Muscle of arm (tissue), 14 donors: ENCODE measurements at places on chromosomes 1 and 21.

GRCh38 chr21:16777041-16777720, 735.7 kb upstream of the CXADR start:
- peak; percentile 42 for DNase-seq

DNA sequence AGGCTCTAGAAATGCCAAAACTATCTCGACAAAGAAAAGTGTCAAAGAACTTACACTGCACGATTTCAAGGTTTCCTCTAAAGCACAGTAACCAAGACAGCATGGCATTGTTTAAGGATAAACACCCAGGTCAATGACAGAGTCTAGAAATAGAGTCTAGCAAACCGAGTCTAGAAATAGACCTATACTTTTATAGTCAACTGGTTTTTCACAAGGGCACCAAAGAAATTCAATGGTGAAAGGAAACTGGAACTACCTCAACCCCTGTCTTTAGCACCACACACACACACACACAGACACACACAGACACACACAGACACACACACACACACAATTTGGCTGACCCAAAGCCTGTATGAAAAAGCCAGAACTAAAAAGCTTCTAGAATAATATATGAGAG, 67.1 kb upstream of the PGBD5 start:
- DNase-seq = no peak

GRCh38 chr1:226983247-226983991, 43.3 kb downstream of the COQ8A start:
- DNase-seq = no peak

- DNase-seq = no peak
These were observed 104.3 kb upstream of the ADAR start for GRCh38 chr1:154712166-154712810.

DNA sequence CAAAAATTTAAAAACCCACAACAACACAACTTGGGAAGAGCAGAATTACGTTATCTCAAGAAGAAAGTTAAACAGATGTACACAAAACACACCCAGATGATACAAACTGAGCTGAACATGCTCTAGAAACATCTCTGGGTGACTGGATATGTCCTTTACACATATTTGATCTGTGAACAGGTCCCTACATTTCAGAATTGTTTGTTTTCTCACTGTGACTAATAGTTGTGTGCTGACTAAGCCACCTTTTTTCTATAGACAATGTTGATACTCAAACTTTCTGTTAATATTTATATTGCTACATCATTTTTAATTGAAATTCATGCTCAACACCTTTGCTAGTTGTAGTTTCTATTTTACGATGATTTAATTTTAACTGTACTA, 1.0 kb upstream of the F11R start:
- DNase-seq = no peak

DNA sequence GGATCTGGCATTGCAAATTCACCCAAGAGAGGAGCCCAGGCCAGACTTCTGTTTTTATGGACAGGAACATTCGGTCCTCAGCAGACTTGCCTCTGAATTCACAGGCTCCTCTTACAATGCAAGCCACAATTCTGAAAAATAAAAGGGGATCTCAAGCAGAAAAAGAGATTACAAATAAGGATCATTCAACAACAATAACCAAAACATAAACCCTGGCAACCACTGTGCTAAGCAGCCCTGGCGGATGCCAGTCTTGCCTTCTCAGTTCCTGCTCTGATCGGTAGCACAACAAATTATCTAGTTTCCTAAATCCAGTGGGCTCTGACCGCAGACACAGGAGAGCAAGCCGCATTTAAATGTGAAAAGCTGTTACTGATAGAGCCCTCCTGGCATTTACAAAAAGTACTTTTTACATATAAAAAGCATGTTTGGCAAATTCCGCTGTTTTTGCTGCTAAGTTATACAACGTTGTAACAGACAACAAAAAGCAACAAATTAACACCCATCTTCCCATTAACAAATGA, 123.4 kb upstream of the FOXD3 start:
- DNase-seq = no peak

GRCh38 chr1:36464605-36465393, 615 bp upstream of the MRPS15 start:
- no peak for DNase-seq

GRCh38 chr1:26493267-26493666, 21.0 kb downstream of the HMGN2 start:
- DNase-seq = no peak

- no peak for DNase-seq
These were observed 58.5 kb downstream of the MAP10 start for GRCh38 chr1:232863544-232864275.

DNA sequence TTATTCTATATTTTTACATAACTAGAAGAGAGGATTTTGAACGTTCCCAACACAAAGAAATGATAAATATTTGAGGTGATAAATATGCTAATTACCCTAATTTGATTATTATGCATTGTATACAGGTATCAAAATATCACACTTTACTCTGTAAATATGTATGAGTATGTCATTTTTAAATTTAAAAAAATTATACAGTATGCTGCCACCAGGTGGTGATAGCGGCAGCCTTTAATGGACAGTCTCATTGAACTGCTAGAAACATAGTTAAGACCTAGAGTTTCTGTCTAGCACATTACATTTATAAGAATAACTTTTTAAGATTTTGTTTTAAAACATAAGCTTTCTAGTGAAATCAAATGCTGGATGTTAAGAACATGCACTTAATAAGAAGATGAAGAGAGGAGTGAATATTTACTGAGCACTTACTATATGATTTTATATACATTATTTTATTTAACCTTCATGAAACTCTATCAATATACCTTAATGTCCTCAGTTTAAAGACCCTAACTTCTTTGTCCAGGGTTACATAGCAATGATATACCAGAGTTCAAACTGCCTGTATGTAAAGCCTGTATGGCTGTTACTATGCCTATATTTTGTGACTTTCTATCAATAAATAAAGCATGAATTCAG, 207.1 kb downstream of the NUF2 start:
- DNase-seq = no peak

GRCh38 chr1:175665616-175666015, 77.8 kb downstream of the TNR start:
- DNase-seq = no peak

- no peak for DNase-seq
These were observed 9.7 kb upstream of the FRRS1 start for GRCh38 chr1:99776120-99776519.

GRCh38 chr1:89668961-89669360, 36.0 kb downstream of the LRRC8C start:
- DNase-seq = no peak

GRCh38 chr1:235997049-235997448, 67.8 kb downstream of the NID1 start:
- no peak for DNase-seq

- no peak for DNase-seq
These were observed 6.5 kb downstream of the LRP8 start for GRCh38 chr1:53321366-53321765.

DNA sequence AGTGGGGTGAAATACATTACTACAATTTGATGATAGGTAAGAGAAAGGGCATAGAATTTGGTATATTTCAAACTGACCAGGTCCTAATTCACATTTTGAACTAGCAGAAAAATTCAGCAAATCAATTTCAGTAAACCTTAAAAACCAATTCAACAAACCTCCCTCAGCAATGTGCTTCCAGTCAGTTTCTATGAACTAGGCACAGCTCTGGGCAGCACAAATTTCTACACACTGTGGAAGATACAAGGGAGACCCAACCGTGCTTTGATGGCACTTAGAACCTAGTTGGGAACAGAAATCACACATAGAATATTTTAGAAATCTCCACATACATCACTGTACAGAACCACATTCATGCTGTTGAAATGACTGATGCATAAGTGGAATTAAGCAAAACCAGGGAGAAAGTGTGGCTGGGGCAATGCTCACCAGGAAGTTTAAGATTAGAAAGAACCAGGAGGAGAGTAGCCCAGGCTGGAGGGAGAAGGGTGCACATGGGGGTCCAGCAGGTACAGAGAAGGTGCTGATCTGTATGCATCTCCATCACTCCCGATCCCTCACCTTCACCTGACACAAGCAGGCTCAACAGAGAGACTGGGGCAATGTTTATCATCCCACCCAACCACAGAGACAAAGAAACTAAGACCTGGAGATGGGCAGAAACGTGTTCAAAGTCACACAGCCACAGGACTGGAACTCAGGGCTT, 14.8 kb downstream of the C1orf226 start:
- DNase-seq = no peak

GRCh38 chr1:42658877-42659337, 684 bp downstream of the PPIH start:
- DNase-seq = no peak

- DNase-seq = no peak
These were observed 160.5 kb downstream of the FOXD2 start for GRCh38 chr1:47598357-47598756.

- DNase-seq = peak; percentile 86
These were observed 46.3 kb downstream of the UMODL1 start for GRCh38 chr21:42117229-42117966.

GRCh38 chr1:28229996-28230395, 2.8 kb downstream of the DNAJC8 start:
- DNase-seq = no peak

DNA sequence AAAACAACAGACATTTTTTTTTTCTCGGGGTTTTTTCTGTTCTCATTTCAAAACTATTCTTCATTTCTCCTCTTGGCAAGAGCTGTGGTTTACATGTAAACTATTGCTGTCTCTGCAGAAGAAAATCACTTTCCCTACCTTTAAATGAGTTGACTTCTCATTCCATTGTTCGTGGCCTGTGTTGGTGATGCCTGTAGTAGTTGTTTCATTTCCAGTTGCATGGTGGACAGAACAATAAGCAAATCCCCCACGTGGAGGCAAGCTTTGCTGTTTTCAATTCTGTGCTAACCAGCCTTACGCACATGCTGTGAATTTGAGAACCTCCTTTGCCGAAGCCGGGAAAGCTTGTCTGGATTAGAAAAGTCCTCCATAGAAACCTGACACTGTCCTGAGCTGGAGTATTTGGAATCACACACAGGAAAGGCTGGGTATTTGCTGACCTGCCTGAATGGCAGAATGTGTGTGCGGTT, 26.2 kb upstream of the MAP3K7CL start:
- peak; percentile 15 for DNase-seq

DNA sequence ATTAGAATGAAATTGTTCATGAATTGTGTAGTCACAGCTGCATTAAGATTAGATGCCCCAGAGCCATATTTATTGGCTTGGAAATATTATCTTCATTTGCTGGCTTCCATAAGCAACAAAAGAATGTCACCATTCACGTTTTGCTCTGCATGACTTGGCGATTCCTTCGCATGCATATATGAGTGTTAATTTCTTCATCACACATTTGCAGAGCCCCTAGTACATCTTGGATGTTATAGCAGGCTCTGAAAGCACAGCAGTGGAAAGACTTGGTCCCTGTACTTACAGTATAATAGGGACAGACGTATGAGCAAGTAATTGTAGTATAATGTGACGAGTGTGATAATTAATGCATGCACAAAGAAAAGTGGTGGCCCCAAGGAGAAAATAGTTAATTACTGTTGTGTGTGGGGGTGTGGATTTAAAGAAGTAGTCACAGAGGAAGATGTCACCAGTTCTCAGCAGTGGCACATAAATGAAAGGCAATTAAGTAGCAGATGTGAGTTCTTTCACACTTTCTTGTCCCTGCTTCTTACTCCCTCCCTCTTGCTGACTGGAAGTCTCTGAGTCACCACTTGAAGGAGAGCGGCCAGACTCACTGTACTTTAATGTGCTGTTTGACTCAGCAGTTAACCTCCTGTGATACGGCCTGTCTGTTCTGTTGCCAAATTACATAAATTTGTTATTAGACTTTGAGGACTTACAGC, 21.0 kb downstream of the S100A10 start:
- DNase-seq = no peak

GRCh38 chr1:175471039-175471800, 272.2 kb downstream of the TNR start:
- no peak for DNase-seq

DNA sequence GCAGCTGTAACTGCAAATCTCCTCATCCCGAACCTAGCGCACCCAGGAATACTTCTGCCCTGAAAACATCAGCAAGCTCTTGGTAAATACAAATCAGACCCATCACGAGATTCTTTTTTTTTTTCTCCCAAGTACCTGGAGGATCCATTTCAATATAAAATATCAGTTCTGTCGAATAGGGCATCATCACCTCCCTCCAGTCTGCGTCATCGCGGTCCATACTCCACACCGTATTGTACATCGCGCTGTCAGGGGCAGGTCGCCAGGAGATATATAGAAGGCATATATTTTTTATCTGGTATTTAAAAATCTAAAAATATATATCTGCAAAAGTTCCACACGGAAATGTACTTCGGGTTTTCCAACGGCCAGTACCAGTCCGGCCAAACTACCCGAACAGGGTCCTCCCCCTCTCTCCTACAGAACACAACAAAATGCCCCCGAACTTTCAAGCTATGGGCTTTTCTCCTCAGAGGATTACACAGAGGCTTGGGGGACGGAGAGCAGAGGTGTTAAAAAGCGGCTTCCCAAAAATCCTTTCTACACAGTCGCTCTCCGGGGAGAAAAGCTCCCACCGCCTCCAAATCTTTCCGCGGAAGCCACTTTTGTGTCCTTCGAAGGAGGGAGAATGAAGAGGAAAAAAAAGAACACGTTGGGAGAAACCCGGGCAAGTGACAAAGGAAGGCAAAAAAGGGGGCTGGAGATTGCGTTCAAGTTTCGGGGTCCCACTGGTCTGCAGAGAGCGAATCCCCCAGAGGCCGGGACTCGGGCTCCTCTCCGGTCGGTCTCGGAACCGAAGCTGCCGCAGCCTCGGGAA, 509 bp downstream of the PIK3R3 start:
- DNase-seq = peak; percentile 41

- no peak for DNase-seq
These were observed 51.6 kb upstream of the ITPKB start for GRCh38 chr1:226790545-226791181.

DNA sequence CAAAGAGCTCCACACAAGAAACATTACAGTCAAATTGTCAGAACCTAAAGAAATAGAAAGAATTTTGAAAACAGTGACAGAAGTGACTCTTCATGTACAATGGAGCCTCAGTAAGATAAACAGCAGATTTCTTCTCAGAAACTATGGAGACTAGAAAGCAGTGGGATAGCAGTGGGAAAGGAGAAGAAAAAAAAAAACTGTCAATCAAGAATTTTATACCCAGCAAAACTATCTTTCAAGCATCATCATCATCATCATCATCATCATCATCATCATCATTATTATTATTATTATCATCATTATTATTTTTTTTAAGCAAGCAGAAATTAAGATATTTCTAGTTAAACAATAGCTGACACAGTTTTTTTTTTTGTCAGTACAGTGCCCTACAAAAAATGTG, 24.2 kb downstream of the CEP170 start:
- no peak for DNase-seq

- no peak for DNase-seq
These were observed 350.7 kb downstream of the NTNG1 start for GRCh38 chr1:107491582-107491981.

DNA sequence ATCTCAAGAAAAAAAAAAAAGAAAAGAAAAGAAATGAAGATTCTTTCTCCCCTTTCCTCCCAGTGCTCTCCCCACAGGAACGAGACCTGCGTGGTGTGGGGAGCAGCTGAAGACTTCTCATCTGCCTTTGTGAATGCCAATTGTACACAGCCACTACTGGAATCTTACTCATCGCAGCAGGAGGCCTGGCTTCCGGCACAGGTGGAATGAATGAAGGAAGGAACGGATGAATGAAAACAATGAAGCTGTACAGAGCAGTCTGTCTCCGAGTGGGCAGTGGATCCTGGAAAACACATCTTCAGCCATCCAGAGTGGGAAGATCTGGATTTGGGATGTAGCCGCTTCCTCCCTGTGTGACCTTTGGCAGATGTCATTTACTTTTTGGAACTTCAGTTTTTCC, 64.9 kb downstream of the RUNX3 start:
- no peak for DNase-seq

- no peak for DNase-seq
These were observed 246.5 kb downstream of the LTN1 start for GRCh38 chr21:28746166-28746565.

- no peak for DNase-seq
These were observed 24.2 kb upstream of the LEFTY2 start for GRCh38 chr1:225965231-225965630.
